Activated naive CD4-positive, alpha-beta T cell treated with anti-CD3 and anti-CD28 coated beads, Interleukin-2, amount 10 ng/mL, durations not matched to agents 7 days and 5 days (primary cell): ENCODE measurements at places on chromosomes 13 and 19.

DNA sequence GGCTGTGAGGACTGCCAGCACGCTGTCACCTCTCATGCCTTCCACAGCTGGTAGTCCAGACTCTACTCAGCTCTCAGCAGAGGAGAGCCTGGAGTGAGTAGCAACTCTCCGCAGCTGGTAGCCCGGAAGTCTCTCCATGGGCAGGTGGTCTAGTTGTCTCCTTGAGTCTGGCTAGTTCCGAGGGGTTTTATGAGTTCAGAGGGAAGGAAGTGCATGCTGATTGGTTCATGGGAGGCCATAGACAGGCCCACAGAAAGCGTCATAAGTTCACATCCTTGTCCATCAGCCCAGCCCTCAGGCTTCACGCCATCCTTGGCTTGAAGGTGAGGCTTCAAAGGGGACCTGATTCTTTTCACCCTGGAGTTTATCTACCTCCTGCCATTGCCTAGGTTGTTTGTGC lies 2662.4 kb upstream of the PCDH20 start:
- no peaks in the 10 kb centered on the region for H3K4me1 ChIP-seq
- no peak overlapping the region for H3K4me3 ChIP-seq
- H3K27ac ChIP-seq, result no peak overlapping the region
- H3K36me3 ChIP-seq, result no peaks in the 10 kb centered on the region
- H3K27me3 ChIP-seq, result no peaks in the 10 kb centered on the region
- DNase-seq, result no peak

DNA sequence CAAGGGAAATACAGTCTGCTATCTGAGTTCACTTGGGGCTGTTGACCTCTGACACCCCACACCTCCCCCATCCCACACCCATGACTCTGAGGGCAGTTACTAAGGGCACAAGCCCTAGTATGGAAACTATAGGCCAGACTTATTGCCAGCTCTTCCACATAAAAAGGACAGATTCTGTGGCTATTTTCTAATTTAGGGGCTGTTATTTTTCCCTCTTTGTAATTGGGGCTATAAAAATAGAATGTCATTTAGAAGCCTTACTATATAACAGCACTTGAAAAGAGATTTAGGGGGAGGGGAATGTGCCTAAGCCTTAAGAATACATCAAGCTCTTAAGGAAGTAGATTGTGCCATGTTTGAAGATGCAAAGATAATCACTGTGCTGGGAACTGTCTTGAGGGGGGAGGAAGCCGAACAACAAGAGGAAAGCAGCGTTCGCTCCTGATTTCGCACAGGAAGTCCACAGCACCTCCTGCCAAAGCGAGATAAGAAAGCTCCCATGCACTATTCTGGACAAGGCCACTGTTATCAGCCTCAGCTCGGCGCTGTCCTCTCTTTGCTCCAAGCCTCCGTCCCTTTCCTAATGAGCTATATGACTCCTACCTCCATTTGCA lies 86.6 kb downstream of the FLT1 start:
- no peak for DNase-seq
- no peak overlapping the region for H3K4me3 ChIP-seq
- peaks cover 9% of the 10 kb centered on the region for H3K4me1 ChIP-seq
- H3K27ac ChIP-seq, result no peak overlapping the region

GRCh38 chr19:10764340-10764894 lies 46.5 kb downstream of the DNM2 start:
- DNase-seq, result no peak
- H3K36me3 ChIP-seq, result peaks cover 61% of the 10 kb centered on the region
- no peak overlapping the region for H3K4me3 ChIP-seq

DNA sequence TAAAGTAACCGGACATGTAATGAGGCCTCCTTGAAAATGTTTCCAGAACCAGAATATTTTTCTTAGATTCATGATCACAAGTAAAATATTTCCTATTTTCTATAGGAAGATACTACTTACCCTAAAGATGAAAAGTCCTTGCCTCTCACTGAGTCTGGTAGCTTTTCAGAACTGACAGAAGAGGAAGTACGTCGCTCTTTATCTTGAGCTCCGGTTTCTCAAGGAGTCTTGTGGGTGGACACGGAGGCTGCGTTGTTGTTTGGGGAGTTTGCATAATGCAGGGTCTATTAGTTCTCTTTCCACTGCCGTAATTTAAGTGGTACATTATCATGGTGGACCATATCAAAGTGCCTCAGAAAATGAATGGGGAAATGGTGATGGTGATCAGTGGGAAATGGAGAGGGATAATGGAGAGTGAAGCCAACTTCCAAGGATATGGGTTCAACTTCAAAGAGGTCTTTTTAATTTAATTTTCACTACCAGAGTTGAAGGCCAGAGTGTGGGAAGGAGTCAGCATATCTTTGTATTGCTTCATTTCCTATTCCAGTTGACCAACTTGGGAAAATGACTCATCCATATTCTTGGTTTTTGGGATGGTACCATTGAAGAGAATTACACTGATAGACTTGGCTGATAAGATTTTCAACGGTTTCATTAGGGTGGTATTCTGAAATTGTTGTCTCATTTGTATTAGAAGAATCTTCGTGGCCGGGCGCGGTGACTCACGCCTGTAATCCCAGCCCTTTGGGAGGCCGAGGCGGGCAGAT lies 23.4 kb downstream of the MBD3L2B start:
- DNase-seq, result no peak
- H3K27ac ChIP-seq, result peak overlapping the region; percentile 50
- peak overlapping the region; percentile 37 for H3K4me3 ChIP-seq
- peaks cover 18% of the 10 kb centered on the region for H3K4me1 ChIP-seq

- peak overlapping the region; percentile 93 for H3K4me3 ChIP-seq
- DNase-seq, result no peak
- H3K27ac ChIP-seq, result peak overlapping the region; percentile 97
- peaks cover 76% of the 10 kb centered on the region for H3K4me1 ChIP-seq
- H3K27me3 ChIP-seq, result no peaks in the 10 kb centered on the region
- peaks cover 46% of the 10 kb centered on the region for H3K36me3 ChIP-seq
Observed at GRCh38 chr19:13838435-13839129, 38.4 kb upstream of the NANOS3 start.

DNA sequence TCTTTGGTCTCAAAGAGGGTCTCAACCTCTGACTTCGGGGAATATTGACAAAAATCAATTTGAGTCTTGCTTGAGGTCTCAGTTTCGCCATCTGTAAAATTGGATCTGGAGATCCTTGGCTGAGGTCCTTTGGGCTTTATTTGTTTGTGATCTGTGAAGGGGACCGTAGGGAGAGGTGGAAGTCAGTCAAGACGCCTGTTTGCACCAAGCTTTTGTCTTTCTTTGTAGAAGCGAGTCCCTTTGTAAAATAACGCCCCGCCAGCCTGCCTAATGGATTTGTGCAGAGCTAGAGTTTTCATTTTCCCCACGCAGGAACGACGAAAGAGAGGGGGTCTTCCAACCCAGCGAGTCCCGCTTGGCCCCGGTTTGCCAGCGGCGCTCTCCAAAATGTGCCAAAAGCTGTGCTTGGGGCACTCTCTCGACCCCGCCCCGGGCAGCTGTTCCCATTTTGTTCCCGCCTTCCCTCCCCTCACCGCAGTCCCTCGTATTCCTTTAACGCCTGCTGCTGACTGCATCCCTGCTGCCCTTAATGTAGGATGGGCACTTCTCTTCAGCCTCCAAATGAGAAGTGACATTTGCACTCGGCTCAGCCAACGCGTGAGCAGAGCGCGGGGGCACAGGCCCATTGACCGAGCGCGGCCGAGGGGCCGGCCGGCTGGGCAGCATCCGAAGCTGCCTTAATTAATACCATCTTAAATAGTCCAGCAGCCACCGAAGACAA lies 13.0 kb downstream of the ZIC5 start:
- peaks cover 24% of the 10 kb centered on the region for H3K4me1 ChIP-seq
- no peak for DNase-seq
- peaks cover 89% of the 10 kb centered on the region for H3K27me3 ChIP-seq

GRCh38 chr13:39419876-39420275 lies 183.1 kb downstream of the LHFPL6 start:
- H3K27ac ChIP-seq, result no peak overlapping the region
- peaks cover 12% of the 10 kb centered on the region for H3K27me3 ChIP-seq
- no peaks in the 10 kb centered on the region for H3K4me1 ChIP-seq
- no peak for DNase-seq

- H3K36me3 ChIP-seq, result peaks cover 27% of the 10 kb centered on the region
- peaks cover 21% of the 10 kb centered on the region for H3K4me1 ChIP-seq
- peak overlapping the region; percentile 99 for H3K27ac ChIP-seq
Observed at GRCh38 chr19:6362027-6362350, 658 bp downstream of the CLPP start.

DNA sequence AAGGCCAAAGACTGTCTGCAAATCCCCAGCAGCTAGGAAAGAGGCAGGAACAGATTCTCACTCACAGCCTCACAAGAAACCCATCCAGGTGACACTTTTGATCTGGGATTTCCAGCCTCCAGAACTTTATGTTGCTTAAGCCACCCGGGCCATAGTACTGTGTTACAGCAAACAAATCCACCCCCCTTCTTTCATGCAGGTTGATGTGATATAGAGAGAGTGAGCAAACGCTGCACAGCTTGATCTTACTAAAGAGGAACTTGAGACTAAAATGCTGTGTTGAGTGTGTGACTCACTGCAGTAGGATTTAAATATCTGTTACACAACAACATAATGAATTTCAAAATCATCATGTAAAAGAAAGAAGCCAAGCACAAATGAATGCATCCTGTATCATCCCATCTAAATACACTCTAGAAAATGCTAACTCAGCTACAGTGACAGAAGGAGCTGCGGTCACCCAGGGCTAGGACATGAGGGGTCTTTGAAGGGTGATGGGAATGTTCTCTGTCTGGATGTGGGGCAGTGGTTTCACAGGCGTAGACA lies 32.2 kb downstream of the RCBTB2 start:
- peak overlapping the region; percentile 39 for H3K27ac ChIP-seq
- no peak overlapping the region for H3K4me3 ChIP-seq
- peaks cover 93% of the 10 kb centered on the region for H3K4me1 ChIP-seq
- no peak for DNase-seq
- peaks cover 66% of the 10 kb centered on the region for H3K36me3 ChIP-seq

- H3K36me3 ChIP-seq, result peaks cover 2% of the 10 kb centered on the region
- no peak for DNase-seq
- H3K27me3 ChIP-seq, result peaks cover 51% of the 10 kb centered on the region
- peaks cover 17% of the 10 kb centered on the region for H3K4me1 ChIP-seq
Observed at GRCh38 chr13:99892196-99892613, 79.4 kb downstream of the ZIC5 start.

GRCh38 chr19:55590617-55591016 lies 8.7 kb downstream of the FIZ1 start:
- H3K36me3 ChIP-seq, result peaks cover 17% of the 10 kb centered on the region
- H3K27me3 ChIP-seq, result peaks cover 20% of the 10 kb centered on the region
- H3K4me3 ChIP-seq, result no peak overlapping the region
- H3K27ac ChIP-seq, result no peak overlapping the region

DNA sequence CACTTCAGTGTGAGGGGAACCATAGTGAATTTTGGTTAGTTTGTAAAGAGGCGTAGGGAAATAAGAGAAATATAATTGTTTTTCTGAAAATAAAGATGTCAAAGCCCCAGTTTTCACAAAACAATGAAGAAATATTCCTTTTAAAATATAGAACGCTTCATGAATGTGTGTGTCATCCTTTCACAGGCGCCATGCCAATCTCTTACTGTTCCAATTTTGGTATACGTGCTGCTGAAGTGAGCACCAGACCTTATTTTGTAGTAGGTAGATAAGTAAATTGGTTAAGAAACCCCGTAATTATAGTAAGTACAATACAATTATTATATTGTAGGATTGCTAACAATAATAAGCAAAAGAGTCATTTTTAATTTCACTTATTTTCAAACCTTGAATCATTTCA lies 43.3 kb downstream of the NAA16 start:
- H3K27me3 ChIP-seq, result no peaks in the 10 kb centered on the region
- peak overlapping the region; percentile 33 for H3K27ac ChIP-seq
- no peak for DNase-seq
- peaks cover 44% of the 10 kb centered on the region for H3K36me3 ChIP-seq

DNA sequence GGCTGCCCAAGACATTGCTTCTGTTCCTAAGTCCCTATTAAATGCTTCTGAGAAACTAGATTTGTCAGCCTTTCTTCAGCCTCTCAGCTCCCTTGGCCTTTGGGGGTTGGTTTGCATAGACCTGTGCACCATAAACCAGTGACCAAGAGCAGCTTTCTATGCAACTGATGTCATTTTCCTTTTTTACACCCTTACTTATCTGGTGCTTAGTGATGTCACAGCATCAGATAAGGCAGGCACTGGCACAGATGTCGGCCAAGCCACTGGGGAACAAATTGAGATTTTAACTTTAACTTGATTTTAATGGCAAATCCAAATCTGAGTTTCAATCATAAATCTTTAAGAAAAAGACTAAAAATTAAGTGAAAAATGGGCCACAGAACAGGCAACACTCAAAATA lies 59.8 kb downstream of the RUBCNL start:
- peaks cover 20% of the 10 kb centered on the region for H3K27me3 ChIP-seq
- no peaks in the 10 kb centered on the region for H3K36me3 ChIP-seq
- H3K4me1 ChIP-seq, result peaks cover 9% of the 10 kb centered on the region
- no peak for DNase-seq
- no peak overlapping the region for H3K27ac ChIP-seq

DNA sequence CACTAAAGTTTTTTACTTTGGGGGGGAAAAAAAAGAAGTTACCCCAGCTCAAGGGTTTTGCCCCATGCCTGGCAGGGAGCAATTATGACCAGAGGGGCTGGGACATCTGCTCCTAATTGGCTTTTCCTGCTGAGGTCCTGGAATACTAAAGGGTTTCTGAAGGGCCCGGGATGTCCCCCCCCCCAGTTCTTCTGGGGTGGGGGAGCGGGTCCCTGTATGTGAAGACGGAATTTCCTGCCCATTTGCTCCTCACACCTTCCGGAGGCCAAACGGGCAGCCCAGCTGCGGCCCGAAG lies 1.1 kb upstream of the DLL3 start:
- no peak overlapping the region for H3K4me3 ChIP-seq
- H3K36me3 ChIP-seq, result no peaks in the 10 kb centered on the region

- no peaks in the 10 kb centered on the region for H3K36me3 ChIP-seq
- H3K4me3 ChIP-seq, result no peak overlapping the region
- H3K27ac ChIP-seq, result no peak overlapping the region
- no peaks in the 10 kb centered on the region for H3K4me1 ChIP-seq
Observed at GRCh38 chr13:38372820-38373383, 23.3 kb downstream of the UFM1 start.

GRCh38 chr19:17393002-17393401 lies 994 bp downstream of the CCDC194 start:
- H3K27me3 ChIP-seq, result peaks cover 45% of the 10 kb centered on the region
- H3K4me1 ChIP-seq, result peaks cover 30% of the 10 kb centered on the region
- no peak for DNase-seq
- H3K27ac ChIP-seq, result no peak overlapping the region

DNA sequence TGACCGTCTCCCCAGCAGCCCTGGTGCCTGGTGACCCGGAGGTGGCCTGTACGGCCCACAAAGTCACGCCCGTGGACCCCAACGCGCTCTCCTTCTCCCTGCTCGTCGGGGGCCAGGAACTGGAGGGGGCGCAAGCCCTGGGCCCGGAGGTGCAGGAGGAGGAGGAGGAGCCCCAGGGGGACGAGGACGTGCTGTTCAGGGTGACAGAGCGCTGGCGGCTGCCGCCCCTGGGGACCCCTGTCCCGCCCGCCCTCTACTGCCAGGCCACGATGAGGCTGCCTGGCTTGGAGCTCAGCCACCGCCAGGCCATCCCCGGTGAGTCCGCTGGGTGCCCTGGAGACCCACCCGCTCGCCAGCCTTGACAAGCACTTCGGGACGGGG lies 2.2 kb downstream of the MADCAM1 start:
- peaks cover 17% of the 10 kb centered on the region for H3K4me1 ChIP-seq
- H3K36me3 ChIP-seq, result no peaks in the 10 kb centered on the region
- peaks cover 68% of the 10 kb centered on the region for H3K27me3 ChIP-seq
- H3K4me3 ChIP-seq, result no peak overlapping the region
